Stimulated activated naive CD8-positive, alpha-beta T cell treated with anti-CD3 and anti-CD28 coated beads, Interleukin-15, Interleukin-2, amounts not matched to agents 100 U/mL and 50 U/mL, for 24 hours (primary cell): ENCODE measurements at places on chromosomes 16 and 17.

- no peak for DNase-seq
Observed at GRCh38 chr16:52123061-52123839, 423.7 kb downstream of the TOX3 start.

- DNase-seq: peak; percentile 5
Observed at GRCh38 chr16:74936902-74937560, 47.9 kb downstream of the WDR59 start.

DNA sequence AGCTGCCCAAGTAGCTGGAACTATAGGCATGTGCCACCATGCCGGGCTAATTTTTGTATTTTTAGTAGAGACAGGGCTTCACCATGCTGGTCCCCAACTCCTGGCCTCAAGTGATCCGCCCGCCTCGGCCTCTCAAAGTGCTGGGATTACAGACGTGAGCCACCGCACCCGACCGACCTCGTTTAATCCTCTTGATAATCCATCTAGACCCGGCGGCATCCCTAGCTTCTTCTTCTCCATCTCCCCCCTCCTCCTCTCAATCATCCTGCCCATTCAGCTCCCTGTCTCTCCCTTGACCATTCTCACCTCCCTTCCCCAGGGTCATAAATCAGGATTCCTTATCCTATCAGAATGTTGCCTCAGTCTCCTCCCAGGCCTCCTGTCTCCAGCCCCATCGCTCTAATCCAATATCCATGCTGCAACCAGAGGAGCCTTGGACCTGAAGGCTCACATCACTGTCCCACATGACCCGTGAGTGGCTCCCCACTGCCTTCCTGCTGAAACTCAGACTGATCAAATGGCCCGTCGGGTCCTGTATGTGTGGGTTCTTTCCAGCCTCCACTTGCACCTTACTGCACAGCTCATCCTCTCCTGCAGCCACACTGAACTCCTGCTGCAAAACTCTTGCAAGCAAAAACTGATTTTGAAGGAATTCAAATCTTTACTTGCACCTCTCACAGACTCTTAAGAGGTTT lies 74.1 kb upstream of the CDH5 start:
- no peak for DNase-seq

- peak; percentile 79 for DNase-seq
Observed at GRCh38 chr16:27426423-27427408, 24.7 kb downstream of the IL21R start.

- DNase-seq: no peak
Observed at GRCh38 chr17:73938706-73939105, 264.8 kb upstream of the RPL38 start.

- DNase-seq: no peak
Observed at GRCh38 chr16:84320511-84320910, 25.8 kb downstream of the WFDC1 start.

GRCh38 chr17:40724656-40725055 lies 21.1 kb upstream of the KRT24 start:
- DNase-seq: no peak
